ENCODE measurements at places on chromosomes 12 and 14.

DNA sequence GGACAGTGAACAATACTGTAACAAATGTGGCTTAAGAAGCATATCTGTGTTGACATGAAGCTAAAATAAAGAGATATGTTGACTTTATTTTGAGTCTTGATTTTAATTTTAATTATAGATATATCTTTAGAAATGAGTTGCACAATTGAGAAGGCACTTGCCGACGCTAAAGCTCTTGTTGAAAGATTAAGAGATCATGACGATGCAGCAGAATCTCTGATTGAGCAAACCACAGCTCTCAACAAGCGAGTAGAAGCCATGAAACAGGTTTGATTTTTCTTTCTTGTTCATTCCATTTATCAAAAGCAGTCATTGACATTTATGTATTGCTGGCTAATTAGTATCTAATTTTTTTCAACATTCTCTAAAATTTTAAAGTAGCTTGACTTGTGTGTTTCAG is 15.8 kb downstream of the FGFR1OP2 start:
- no peak for DNase-seq

- DNase-seq, result no peak
Observed at GRCh38 chr14:75411214-75411540, 16.6 kb upstream of the JDP2 start.

- no peak for DNase-seq
Observed at GRCh38 chr14:50023671-50024490, 92.5 kb downstream of the VCPKMT start.

DNA sequence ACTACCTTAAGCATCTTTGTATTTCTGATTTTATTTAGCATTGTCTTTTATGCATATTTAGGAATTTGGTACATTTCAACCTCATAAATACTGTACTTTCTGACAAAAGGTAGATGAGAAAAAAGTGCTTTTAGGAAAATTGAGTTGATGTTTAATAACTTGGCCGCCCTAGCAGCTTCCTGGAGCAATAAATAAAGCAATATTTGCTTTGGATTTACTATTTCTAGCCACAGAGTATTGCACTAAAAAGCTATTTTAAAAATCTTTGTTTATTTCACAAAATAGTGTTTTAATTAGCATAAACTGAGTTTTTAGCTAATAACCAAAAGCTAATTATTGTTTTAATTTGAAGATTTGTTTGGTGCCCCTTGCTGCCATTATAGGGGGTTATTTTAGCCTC is 9.5 kb downstream of the PAPOLA start:
- DNase-seq, result no peak

DNA sequence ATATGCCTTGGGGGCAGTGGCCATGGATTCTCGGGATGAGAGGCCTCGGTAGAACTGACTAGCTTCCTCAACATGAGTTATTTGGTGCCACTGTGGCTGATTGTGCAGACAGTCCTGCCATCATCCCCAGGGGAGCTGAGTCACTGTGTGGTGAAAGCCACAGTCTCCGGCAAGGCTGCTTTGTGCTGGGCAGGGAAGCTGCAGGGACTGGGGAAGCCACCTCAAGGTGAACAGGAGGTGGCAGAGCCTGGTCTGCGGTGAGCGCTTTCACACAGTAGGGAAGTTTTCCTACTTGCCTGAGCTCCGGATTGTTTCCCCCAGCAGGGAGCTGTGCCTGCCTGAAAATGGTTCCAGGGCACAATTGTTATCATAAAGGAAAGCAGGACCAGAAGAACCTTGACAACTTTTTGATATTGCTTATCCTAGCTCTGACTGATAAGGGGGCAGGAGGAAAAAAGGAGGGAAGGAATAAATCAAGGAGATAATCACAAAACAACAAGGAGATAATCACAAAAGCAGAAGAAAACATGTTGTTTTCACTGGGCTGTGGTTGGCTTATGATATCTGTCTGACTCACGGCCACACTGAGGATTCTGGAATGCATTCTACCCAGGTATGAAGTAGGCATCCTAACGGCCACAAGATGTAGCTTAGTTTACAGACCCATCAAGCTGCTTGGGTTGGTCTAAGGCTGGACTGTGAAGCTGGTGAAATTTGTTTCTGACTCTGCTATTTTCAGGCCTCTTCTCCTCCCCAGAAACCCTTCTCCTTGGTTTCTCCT is 32.2 kb upstream of the GNG2 start:
- peak; percentile 76 for DNase-seq

- no peak for DNase-seq
Observed at GRCh38 chr12:95215949-95216348, 1.3 kb downstream of the FGD6 start.

- DNase-seq, result no peak
Observed at GRCh38 chr12:129848876-129849275, 54.9 kb downstream of the TMEM132D start.

DNA sequence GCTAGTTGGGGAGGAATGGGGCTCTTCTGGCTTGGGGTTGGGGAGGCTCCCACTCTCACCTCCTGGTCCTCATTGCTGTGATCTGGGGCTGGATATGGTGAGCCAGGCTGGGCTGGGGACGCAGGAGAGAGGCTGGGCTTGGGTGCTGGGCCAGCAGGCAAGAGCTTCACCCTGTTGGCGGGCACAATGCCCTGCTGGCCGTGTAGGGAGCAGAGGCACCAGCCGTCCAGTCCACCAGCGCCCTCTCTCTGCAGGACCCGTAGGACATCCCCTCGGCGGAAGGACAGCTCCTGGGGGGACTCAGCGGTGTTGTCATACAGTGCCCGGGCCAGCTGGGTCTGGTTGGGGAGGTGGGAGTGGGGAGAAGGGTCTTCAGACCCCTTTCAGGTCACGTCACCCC is 4.5 kb downstream of the EFS start:
- no peak for DNase-seq

- DNase-seq, result no peak
Observed at GRCh38 chr12:27549801-27550652, 26.0 kb downstream of the PPFIBP1 start.

GRCh38 chr12:4369548-4369947 is 10.0 kb downstream of the FGF23 start:
- no peak for DNase-seq

- DNase-seq, result no peak
Observed at GRCh38 chr12:49797449-49797776, 30.8 kb downstream of the NCKAP5L start.

DNA sequence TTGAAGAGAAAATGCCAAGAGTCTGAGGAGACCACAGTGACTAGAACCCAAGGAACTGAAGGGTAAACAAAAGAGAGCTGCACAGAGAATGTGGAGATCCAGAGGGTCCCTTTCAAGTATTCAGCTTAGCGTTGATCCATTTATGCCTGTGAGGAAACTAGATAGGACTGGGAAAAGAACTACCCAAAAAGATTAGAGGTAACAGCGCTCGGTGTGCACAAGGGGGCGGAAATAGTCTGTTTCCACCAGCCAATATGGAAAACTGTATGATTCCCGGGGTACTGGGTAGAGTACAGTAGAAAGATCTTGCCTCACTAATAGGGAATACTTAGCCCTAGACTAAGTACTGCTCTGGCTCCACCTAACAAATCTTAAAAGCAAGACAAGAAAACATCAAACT is 135.5 kb downstream of the DPF3 start:
- no peak for DNase-seq

- no peak for DNase-seq
Observed at GRCh38 chr12:132582058-132582420, 28.3 kb downstream of the LRCOL1 start.

DNA sequence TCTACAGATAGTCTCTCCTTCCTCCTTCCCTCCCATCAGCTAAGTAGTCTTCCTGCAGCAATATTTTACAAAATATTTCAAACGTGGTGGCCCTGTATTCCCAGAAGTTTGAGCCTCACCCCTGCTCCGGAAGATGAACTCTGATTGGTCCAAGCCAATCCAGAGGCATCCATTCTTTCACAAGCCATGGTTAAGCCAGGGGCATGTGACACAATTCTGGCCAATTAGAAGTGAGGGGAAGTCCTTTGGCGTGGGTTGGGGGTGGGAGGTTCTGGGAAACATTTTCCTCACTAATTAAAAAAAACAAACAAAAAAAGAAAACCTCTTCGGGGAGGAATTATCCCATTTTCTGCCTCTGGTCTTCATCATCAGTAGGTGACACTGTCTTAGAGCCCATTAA is 69.4 kb upstream of the GSC start:
- no peak for DNase-seq

GRCh38 chr12:70330158-70330557 is 35.9 kb upstream of the KCNMB4 start:
- no peak for DNase-seq

DNA sequence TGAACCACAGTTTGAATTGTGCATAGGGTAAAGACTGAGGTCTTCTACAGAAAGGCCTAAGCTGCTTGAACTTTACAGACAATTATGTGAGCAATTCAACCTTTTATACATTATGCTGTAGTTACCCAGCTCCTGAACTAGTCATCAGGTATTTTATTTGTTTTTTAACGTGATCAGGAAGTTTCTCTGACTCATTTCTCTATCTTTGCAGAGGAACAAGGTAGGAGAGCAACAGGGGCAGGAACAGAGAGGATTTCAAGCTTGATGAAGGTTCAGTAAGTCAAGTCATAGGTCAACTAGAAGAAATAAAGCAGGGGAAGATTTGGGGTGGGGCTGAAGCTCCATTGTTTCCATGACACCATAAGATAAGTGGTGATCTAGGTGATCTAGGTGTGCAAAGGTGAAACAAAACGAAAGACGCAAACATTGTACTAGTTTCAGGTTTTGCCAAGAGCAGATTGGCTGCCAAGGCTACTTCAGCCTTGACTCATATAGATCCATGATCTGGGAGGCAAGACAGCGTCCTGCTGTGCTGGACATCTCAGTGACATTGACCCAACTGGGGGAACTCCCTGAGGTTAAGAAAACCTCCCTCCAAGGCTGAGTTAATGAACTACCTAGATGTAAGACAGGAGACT is 198.1 kb downstream of the DAD1 start:
- DNase-seq, result no peak

GRCh38 chr12:20398686-20399085 is 30.3 kb downstream of the PDE3A start:
- no peak for DNase-seq

GRCh38 chr12:106254724-106255123 is 6.9 kb upstream of the CKAP4 start:
- DNase-seq, result no peak

GRCh38 chr12:4356041-4356327 is 23.5 kb downstream of the FGF23 start:
- DNase-seq, result peak; percentile 75

DNA sequence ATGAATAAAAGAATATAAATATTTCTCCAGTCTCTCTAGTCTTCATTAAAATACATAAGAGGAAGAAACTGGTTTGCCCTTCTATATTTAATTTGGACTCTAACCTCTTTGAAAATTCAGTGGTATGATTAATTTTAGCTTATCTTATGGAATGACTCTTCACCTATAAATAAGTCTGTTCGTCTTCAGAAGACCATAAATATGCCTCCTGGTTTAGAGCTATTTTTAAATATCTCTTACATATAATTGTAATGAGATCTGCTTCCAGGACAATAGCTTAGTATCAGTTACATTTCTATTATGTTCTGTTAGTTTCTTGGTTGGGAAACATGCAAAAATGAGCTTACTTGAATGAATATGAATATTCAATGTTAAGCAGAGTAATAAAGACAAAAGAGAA is 257.5 kb upstream of the HMGA2 start:
- DNase-seq, result no peak

GRCh38 chr12:107448198-107448597 is 237.4 kb upstream of the PWP1 start:
- DNase-seq, result peak; percentile 3

- DNase-seq, result no peak
Observed at GRCh38 chr12:10824957-10825356, 1.2 kb downstream of the TAS2R10 start.

GRCh38 chr12:100539202-100539601 is 34.3 kb upstream of the GAS2L3 start:
- DNase-seq, result peak; percentile 20

GRCh38 chr12:118061011-118061872 is at the start of gene WSB2:
TSS of gene WSB2 (minus strand) at chr12:118061179. CDS start at chr12:118061048, 131 bp downstream.
- peak; percentile 68 for DNase-seq

DNA sequence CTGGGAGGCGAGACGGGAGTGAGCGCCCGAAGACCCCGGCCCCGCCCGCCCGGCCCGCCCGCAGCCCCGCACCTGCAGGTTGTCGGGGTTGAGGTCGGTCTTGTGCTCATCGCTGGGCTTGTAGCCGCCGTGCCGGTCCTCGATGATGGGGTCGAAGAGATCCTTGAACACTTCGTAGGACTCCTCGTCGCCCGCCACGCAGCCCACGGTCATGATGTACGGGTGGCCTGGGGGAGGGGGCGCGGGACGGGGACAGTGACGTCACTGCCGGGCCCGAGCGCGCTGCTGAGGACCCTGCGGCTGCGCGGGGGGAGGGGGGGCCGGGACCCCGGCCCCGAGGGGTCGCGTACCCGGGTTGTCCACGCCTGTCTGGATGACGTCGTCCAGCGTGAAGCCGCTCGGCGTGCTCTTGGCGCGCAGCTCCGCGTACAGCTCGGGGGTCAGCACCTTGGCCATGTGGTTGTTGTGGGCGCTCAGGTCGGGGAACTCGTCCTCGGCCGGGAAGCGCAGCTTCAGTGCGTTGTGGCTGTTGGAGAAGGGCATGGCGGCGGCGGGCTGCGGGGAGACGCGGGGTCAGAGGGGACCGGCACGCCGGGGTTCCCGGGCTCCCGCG is 573 bp downstream of the CKB start:
- no peak for DNase-seq

DNA sequence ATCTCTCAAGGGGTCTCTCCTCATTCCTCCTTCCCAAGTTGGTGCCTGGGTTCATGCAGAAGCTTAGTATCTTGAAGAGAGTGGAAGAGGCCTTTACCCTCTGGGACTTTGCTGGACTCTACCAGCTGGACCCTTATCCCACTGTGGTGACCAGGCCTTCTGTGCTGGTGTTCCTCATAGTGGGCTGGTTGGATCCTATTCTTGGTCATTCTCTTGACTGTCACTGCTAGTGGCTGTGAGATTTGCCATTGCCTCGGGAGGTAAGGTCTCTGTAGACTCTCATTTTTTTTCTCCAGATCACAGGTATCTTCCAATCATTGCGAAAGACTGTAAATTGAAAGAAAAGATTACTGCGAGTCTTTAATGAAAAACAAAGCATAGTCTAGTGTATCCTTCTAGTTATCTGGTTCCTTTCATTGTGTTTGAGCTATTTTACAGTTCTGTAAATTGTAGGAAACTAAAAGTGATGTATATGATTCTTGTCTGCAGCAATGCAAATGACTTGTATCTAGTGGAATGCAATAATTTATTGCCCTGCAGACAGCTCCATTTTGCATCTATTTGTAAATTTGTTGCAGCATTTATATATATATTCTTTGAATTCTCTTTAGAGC is 217.9 kb downstream of the AEBP2 start:
- no peak for DNase-seq

DNA sequence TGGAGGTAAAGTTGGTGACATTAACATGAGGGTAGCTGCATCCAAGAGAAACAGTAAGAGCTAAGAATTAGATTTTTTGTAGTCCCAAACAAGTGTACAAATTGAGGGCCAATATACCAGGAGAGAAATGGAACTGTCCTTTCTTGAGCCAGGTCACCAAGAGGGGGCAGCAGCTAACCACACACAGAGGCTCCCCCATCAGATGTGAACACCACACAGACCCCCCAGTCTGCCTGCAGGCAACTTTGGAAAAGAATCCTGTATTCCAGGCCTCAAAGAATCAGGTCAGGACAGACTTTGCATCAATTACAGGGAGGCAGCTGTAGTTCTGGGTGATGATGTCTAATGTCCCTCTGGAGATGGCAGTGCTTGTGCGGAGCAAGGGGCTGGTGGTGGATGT is 77.9 kb downstream of the SPTB start:
- DNase-seq, result peak; percentile 9

GRCh38 chr12:8123124-8123912 is at the start of gene CLEC4A:
TSS of gene CLEC4A (plus strand) at chr12:8123617. CDS start at chr12:8123879, 262 bp downstream.
- DNase-seq, result no peak

All from activated CD4-positive, alpha-beta T cell treated with anti-CD3 and anti-CD28 coated beads, Interleukin-2, amount 50 U/mL, for 48 hours (primary cell).